ENCODE measurements at places on chromosomes 6 and 20.
A peak's percentile ranks its signal among the peaks of the same experiment; 100 is the strongest.

- DNase-seq = no peak
These were observed 20.8 kb downstream of the SLC12A5 start for GRCh38 chr20:46049815-46050214.

DNA sequence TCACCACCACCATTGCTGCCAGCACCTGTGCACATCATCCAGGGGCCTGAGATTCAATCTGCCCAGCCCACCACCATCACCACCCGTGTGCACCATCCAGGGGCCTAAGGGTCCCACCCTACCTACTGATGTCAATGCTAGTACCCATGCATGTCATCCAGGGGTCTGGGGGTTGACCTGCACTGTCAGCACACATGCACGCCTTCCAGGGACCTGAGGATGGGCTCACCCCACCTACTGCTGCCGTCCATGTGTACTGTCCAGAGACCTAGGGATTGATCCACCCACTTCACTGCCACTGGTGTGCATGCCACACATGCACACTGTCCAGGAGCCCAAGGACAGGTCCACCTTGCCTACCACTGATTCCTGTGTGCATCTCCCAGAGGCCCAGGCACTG is 11.9 kb upstream of the OXT start:
- no peak for DNase-seq

- no peak for DNase-seq
These were observed 16.9 kb downstream of the RARS2 start for GRCh38 chr6:87572883-87573282.

- DNase-seq = peak; percentile 80
These were observed 70.0 kb downstream of the SNX5 start for GRCh38 chr20:17898548-17898994.

DNA sequence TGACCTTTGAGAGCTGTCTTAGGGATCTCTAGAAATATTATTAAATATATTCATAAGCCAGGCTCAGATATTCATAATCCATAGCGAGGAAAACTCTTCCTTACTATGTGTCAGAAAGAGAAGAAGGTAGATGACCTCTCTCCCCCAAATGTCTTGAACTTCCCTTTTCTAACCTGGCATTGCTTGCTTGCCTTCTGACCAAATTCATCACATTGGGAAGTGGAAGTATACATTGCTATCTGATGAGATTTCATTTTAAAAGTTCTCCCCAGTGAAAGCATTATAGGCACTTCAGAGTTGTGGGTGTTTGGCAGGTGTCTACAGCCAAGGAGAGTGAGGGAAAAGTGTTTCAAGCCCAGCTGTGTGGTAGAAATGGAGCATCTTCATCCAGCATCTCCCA is 197.3 kb downstream of the ZFAND3 start:
- DNase-seq = peak; percentile 39

DNA sequence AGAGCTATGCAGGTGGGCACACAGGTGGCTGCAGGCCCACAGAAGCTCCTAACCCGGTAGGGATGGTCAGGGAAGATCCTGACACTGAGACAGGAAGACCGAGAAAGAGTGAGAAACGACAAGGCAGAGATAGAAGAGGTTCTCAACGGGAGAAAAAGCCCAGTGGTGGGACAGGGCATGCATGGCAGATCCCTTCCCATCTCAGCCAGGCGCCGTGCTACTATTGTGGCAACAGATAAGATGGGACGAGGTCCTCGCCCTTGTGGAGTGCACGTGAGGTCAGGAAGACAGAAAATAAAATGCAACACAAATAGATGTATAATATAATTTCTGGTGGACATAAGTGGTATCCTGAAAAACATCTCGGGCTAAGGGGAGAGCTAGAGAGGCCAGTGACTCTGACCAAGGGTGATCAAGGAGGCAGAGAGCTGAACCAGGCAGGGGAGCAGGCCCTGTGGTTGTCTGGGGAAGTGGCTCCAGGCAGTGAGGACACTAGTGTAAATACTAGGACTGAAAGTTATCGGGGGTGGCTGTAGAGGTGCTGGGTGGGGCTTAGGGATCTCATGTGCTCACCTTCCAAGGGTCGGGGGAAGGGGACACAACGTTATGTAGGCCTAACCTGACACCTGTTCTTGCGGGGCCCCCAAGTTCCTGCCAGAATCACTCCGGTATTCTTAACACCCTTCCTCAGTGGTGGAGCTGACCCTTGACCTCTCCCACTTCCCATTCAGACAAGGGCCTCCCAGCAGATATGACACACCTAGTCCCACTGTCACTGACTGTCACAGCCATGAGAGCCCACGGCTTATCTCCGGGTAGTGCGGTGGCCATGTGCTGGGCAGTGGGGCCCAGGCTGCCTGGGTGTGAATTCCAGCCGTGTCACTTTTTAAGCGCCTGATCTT is 1.0 kb downstream of the SRXN1 start:
- no peak for DNase-seq

GRCh38 chr6:137767911-137768690 is 99.0 kb upstream of the TNFAIP3 start:
- DNase-seq = peak; percentile 81

DNA sequence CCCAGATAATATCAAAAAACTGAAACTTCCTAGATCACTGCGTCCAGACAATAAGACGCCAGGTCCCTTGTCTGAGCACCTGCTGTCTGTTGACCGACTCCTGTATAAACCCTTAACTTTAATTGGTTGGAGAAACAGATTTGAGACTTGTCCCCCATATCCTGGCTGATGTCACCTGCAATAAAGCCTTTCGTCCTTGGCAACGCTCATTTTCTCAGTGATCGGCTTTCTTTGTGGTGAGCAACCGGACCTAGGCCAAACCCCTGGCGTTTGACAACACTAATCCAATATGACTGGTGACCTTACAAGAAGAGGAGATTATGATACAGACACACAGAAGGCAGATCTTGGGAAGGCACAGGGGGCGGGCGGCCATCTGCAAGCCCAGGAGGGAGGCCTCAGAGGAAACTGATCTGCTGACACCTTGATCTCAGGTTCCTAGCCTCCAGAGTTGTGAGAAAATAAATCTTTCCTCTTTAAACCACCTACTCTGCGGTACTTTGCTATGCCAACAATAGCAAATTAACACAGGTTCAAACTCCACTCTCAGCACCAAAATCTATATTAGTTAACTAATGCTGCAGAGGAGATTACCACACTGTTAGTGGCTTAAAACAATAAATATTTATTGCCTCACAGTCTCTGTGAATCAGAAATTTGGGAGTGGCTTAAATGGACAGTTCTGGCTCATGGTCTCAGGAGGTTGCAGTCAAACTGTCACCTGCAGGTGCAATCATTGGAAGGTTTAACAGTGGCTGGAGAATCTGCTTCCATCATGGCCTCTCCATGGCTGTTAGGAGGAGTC is 178.7 kb downstream of the OTOR start:
- no peak for DNase-seq

DNA sequence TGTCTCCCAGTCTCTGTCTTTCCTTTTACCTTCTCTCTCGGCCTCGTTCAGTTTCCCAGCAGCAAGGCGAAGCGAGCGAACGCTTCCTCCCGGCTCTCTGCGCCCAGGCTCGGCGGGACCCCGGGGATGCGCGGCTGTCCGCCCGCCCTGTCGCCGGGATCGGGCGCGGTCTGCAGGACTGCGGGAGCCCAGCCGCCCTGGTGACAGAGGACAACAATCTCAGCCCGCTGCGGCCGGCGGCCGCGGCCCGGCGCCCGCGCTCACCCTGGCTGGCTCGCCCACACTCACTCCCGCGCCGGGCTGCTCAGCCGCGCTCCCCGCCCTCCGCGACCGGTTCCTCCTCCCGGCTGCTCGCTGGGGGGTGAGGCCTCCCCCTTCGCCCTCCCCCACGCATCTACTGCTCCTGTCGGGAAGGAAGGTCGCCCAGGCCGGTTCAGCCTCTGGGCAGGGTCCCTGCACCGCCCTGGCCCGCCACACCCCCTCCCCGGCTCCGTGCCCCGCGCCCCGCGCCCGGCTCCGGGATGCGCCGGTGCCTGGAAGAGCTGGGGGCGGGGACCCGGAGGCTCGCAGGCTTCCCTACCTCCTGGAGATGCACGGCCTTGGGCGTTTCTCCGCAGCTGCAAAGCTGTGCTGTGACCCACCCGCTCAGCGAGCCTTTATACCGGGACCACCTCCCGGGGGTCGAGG is 410 bp downstream of the SYNE1 start:
- peak; percentile 31 for DNase-seq

DNA sequence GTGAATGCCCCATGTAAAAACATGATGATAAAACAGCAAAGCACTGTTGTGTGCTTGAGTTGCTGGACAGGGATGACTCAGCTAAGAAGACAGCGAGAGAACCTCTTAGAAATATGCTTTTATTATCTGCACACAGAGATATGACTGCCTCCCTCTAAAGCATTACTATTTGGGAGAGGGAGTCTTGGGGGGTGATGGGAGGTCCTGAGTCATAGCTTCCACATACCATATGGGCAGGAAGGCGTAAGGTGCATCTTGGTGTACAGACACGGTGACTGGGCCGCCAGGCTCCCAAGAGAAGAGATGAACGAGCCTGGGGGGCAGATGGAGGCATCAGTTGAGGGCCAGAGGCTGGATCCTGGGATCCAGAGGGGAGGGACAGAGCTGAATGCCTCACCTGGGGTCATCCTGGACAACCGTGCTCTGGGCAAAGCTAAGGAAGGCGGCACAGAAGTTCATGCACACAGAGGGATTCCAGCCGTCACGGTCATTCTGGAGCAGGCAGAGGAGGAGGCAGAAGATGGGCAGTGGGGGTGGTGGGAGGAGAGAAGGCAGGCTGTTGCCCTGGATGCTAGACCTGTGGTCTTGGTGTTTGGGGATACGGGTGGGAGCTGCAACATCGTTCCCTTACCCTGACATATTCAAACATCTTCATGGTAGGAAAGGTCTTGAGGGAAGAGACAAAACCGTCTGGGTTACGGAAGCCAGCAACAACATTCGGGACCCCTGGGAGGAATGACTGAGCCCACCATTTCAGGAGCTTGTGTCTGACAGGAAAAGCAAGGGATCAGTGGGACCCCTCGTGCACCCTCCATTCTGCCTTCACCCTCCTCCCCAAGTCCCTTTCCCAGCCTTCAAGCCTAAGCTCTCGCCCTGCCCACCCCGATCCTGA is 2.0 kb downstream of the DXO start:
- DNase-seq = no peak

DNA sequence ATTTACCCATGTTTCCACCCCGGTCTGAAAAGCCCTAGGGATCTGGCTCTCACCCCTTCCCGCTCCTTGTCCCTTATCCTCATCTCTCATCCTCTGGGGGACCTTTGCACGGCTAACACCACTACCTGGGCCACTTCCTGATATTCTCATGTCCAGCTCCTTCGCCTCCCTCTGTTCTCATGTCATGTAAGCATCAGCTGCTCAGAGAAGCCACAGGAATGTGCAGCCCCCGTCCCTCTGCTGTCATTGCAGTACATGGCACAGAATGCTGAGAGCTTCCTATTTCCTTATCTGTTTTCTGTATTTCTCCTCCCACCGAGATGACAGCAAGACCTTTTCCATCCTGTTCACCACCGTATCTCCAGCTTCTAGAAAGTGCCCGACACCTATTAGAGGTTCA is 102.4 kb downstream of the MTHFD1L start:
- no peak for DNase-seq

- no peak for DNase-seq
These were observed 126.5 kb downstream of the DTNBP1 start for GRCh38 chr6:15536198-15536955.

- no peak for DNase-seq
These were observed 7.8 kb upstream of the NEU1 start for GRCh38 chr6:31870385-31870921.

- DNase-seq = no peak
These were observed 62.4 kb upstream of the TMEM200A start for GRCh38 chr6:130303431-130303830.

GRCh38 chr20:34017610-34018009 is 23.9 kb downstream of the RALY start:
- no peak for DNase-seq

DNA sequence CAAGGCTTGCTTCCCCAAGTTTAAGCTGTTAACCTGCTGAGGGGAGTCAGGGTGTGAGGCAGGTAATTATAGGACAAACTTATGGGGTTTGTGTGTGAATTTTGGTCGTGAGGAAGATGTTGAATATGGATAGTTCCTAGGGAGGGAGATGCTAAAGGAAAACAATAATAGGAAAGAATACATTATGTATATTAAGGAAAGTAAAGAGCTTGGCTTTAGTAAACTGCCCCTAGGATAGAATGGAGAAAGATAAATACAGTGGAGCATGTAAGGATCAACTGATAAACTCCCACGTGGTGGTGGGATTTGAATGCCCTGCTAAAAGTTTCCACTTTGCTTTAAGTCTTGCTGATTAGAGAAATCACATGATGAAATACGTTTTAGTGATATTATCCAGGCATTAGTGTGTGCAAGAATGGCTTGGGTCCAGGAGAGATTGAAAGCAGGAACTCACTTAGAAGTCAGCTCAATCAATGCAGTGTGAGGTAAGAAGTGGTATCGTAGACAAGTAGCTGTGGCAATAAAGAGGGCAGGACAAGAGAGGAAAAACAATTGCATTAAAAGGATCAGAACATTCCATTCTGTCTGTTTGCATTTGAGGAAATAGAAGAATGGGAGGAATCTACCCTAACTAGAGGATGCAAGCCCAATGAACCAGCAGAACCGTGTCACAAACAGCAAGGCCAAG is 52.5 kb downstream of the RPS12 start:
- DNase-seq = no peak

GRCh38 chr6:26197933-26198721 is 110.9 kb downstream of the HFE start:
- DNase-seq = peak; percentile 46

DNA sequence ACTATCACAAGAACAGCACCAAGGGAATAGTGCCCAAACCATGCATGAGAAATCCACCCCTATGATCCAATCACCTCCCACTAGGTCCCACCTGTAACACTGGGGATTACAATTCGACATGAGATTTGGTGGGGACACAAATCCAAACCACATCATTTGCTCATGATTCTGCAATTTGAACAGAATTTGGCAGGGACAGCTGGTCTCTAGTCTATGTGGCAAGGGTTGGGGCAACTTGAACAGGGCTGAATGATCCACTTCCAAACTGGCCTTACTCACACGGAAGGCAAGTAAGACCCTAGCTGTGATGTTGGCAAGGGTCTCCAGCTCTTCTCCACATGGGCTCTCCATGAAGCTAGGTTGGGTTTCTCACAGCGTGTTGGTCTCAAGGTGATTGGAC is 10.1 kb upstream of the FKBP5 start:
- no peak for DNase-seq

DNA sequence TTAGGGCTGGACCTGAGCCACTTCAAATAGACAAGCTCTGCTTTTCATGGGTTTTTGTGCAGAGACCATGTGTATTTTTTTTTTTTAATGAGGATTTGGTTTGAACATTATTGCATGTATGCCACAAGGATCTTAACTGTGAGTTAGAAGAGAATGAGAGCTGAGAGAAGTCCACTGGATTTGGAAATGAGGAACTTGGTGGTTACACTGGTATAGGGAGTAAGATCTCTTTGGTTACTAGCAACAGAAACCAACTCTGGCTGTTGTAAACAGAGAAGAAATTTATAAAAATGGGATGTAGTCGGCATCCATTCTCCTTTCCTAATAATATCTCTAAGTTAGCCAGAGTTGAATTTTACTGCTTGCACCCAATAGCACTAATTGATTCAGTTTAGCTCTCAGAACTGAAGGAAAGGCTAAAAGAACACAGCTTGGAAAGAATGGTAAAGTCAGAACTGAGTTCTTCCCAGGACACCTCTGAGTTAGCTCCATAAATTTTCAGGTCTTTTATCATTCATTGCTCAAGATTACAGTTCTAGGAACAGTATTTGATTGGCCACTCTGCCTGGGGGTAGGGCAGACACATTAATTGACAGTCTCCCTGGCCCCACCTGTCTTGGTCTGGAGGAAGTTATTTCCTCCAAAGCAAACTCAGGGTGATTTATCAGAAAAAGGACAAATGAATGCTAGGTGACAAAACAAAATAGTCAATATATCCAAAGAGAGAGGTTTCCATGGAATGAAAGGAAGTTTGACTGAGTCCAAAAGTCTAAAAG is 3.9 kb upstream of the WFDC2 start:
- peak; percentile 41 for DNase-seq

GRCh38 chr20:1815502-1816085 is 79.6 kb upstream of the SIRPA start:
- no peak for DNase-seq
